ENCODE measurements at places on chromosomes 13 and 19.

- ATAC-seq, result no peak
Observed at GRCh38 chr13:110251193-110251819, 55.7 kb downstream of the COL4A1 start.

- ATAC-seq, result no peak
Observed at GRCh38 chr13:47594833-47595232, 406.2 kb downstream of the SUCLA2 start.

- no peak for ATAC-seq
Observed at GRCh38 chr13:73290844-73291243, 232.0 kb downstream of the KLF5 start.

GRCh38 chr19:36482876-36483275, 6.5 kb downstream of the ZNF566 start:
- ATAC-seq, result no peak

DNA sequence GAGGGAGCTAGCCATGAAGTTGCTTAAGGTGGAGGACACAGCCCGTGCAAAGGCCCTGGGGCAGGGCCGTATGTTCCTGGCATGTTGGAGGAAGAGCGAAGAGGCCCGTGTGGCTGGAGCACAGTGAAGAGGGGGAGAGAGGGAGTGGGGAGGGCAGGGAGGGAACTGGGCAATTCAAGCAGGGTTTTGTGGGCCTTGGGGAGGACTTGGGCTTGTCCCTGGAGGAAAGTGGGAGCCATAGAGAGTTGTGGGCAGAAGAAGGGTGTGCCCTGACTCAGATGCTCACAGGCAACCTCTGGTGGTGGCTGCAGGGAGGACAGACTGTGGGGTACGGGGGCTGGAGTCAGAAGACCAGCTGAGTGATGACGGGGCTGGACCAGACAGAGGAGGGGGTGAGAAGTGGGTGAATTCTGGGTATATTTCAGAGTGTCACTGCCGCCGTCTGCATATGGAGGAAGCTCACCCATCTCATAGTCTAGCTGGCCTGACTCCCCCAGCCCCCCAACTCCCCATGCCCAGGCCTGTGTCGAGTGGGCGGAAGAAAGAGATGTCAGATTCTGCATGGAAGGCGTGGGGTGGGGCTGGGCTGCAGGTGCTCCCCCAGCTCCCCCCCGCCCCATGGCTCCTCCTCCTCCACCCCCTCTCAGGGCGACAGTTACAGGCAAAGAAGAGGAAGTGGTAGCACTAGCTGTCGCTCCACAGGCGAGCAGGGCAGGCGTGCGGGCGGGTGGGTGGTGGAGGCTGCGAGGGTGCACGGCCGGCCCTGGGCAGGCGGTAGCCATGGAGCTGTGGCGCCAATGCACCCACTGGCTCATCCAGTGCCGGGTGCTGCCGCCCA, at the start of gene VAV1:
TSS of gene VAV1 (plus strand) at position 681 of the 838 bp plus-strand sequence. CDS start at position 781, 100 bp downstream.
- ATAC-seq, result peak; percentile 62

DNA sequence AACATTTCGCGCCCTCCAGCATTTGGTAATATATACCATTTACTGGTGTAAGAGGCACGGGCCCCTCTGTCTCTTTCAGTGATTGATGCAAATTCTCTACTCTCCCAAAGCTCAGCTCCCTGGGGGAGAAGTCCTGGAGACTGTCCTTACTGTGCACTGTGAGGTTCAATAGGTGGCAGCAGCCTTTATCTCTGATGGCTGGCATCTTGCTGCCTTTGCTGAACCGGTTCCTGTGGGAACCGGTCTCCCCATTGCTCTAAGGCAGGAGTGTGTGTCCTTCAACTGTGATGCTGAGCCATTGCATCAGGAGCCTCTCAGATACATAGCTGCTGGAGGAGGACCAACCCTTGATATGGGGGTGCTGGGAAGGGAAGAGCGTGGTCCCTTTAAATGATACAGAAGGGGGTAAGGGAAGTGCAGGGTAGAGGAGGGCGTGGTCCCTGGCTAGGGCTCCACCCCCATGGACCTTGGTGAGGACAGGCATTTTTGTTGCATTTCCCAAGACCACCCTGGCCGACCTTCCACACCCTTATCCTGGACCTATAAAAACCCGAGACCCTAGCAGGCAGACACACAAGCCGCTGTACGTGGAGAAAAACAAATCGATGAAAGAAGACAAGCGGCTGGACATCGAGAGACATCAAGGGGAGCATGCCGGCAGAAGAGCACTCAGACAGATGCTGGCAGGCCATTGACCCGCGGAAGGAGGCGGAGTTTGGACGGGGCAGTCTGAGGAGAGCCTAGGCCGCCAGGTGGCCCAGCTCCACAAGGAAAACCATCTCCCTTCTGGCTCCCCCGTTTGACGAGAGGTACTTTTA, 41.1 kb upstream of the GTF3A start:
- ATAC-seq, result no peak

DNA sequence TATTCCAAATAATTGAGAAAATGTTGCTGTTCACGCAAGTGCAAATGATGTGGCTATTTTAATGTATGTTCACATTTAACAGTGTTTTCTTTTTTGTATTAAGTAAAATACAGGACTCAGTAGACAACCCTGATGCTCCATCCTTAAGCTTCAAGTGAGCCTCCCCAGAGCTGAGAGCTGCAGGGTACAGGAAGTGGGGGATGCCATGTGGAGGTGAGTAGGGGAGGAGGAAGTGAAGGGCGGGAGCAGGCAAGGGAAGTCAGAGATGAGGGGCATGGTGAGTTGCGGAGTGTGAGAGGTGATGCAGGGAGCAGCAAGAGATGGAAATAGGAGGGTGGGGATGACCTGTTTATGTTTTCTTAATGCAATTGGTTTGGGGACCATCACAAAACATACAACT, 711.0 kb downstream of the UQCRFS1 start:
- no peak for ATAC-seq

GRCh38 chr19:3346677-3347353, 19.6 kb upstream of the NFIC start:
- ATAC-seq, result no peak

DNA sequence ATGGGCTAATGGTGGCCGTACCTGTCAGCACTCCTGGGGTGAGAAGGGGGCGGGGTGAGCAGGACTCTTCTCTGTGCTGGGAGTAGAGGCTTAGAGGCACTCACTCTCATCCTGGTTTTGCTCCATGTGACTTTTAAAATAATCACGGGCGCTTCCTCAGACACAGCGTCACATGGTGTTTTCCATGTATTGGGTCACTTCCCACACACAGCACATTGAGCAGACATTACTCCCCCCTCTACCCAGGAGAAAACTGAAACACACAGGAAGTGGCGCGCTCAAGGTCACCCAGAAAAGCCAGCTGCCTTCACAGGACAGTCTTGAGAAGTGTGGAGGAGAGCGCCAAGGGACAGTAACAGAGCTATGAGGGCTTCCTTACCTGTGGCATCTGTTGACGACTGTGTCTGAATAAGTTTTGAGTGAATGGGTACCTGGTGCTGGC, 23.2 kb downstream of the SPATA13 start:
- ATAC-seq, result no peak

- ATAC-seq, result no peak
Observed at GRCh38 chr19:56301155-56301554, 13.5 kb downstream of the ZSCAN5A start.

GRCh38 chr13:112730157-112730671, 40.4 kb downstream of the ATP11A start:
- ATAC-seq, result no peak

DNA sequence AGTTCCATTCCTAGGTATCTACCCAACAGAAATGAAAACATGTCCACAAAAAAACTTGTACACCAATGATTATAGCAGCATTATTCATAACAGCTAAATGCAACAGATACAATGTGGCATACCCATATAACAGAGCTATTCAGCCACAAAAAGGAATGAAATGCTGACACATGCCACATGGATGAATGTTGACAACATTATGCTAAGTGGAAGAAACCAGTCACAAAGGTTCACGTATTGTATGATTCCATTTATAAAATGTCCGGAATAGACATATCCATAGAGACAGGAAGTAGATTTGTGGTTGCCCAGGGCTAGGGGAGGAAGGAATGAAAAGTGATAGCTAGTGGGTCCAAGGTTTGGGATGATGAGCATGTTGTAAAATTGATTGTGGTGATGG, 10.8 kb downstream of the CRYL1 start:
- no peak for ATAC-seq

GRCh38 chr19:49786376-49786820, 19.6 kb downstream of the AP2A1 start:
- ATAC-seq, result no peak

GRCh38 chr19:19866611-19867248, 1.0 kb downstream of the ZNF253 start:
- peak; percentile 5 for ATAC-seq

GRCh38 chr13:36352350-36352749, 6.2 kb upstream of the SPART start:
- ATAC-seq, result no peak

DNA sequence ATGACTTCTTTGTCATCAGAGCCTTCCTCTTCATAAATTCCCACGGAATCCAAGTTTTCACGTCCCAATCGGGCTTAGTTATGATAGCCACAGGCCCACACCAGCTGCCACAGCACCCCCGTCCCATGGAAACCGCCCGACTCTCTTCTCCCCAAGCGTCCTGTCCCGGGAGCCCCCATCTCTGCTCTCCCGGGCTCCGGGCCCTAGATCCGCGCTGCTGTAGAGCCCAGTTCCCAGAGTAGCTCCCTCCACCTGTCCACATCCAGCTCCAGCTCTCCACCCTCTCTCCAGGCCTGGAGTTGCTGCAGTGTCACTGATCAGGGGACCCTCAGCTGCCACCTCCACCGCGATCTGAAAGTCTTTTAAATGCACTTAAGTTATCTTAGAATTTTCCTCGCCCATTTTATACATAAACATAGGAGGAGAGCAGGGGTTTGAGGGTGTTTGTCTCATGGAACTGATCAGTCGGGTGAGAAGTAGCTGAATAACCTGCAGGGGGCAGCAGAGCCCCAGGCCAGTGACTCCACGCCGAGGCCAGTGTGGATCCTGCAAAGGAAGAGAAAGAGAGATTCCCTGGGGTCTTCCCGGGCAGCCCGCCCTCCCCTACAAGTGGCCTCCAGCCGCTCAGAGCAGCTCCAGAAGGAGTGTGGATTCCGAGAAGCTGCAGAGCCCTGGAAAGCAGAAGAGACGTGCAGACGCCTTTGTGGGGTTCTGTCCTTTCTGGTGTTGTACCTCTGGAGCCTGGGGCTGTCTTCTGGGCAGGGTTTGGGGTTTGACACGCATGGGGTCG, 1.1 kb upstream of the ZNF763 start:
- ATAC-seq, result peak; percentile 51

DNA sequence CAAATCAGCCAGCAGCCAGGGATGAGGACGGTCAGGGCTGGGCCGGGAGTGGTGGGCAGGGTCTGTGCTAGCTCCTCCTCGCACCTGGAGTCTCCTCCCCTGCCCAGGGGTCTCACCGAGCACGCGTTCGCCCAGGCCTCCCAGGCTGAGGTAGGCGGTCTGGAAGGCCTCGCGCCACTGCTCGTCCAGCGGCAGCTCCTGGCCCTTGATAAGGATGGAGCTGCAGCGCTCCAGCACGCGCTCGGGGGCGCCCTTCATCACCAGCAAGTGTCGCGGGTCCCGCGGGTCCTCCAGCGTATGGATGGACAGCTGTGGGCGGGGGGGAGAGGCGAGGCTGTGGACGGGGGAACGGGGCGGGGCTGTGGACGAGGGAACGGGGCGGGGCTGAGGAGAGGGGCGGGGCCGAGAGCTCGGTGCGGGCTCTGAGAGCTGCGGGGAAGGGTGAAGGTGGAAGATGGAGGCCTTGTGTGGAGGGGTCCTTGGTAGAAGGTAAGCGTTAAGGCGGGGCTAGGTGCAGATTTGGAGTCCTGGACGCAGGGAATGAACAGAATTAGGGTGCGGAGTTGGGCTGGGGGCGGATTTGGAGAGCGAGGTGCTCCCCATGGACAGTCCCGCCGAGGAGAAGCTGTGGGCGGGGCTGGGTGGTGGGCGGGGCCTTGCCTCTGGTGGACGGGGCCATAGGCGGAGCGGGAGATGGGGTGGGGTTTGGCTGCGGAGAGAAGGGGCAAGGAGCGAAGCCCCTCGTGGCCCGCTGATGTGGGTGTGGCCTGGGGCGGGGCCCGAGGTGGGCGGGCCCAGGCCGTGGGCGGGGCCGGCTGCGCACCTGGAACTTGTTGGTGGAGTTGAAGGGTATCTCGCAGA, 5.7 kb downstream of the ATP4A start:
- peak; percentile 62 for ATAC-seq

DNA sequence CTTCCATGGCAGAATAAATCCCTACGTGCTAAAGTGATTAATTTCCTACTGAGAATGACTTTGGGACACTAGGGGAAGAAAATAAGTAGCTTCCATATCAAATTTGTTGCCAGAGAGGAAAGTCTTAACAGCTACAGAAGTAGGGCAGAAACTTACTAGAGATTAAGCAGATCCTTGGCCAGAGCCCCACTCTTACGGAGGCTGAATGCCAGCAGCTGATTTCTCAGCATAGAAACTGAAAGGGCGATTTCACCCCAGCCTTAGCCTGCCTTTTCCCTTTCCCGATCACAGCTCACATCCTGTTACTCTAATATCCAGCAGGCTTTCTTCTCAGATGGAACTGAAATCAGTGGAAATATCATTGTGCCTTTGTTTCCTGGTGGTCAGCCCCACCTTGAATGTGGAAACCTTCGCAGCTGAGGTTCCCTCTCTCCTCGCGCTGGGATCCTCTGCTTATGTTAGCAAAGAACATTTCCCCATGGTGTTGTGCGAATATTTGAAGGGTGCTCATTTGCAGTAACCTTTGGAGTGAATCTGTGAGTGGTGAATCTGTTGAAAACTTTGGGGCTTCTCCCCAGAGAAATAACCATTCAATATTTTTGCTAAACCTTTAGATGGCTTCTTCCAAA, 8.4 kb downstream of the FAM124A start:
- ATAC-seq, result no peak

DNA sequence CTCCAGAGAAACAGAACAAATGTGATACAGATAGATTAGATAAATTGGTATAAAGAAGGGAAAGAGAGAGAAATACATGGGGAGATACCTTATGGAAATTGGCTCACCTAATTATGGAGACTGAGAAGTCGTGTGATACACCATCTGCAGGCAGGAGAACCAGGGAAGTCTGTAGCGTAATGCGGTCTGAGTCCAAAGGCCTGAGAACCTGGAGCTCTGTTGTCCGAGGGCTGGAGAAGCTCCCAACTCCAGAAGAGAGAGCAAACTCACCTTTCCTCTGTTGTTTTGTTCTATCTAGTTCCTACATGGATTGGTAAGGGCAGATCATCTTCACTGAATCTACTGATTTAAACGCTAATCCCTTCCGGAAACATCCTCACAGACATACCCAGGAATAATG, 648.2 kb upstream of the GPC6 start:
- ATAC-seq, result no peak

DNA sequence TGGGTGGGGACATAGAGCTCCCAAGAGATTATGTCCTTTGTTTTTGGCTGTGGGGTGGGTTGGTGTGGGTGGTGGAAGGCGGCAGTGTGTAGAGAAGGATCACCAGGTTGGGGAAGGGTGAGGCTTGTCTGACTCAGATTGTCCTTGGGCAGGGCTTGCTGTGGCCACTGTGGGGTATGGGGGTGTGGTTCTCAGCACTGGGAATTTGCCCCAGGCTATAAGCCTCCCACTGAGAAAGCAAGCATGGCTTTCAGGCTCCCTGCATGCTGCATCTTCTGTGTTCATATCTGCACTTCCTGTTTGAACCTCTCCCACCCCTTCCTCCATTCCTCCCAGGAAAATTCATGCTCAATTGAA, 34.9 kb downstream of the DNAJC15 start:
- ATAC-seq, result no peak

Data from activated CD4-positive, CD25-positive, alpha-beta regulatory T cell treated with anti-CD3 and anti-CD28 coated beads, Interleukin-2, amount 50 U/mL, for 24 hours (primary cell).